ENCODE measurements at places on chromosomes 7 and 10. TPM values are rescaled to one million over a fixed set of nuclear protein-coding genes. Genes with fewer than 3 reads are reported as not detected.

The MUC3A gene
- not detected for total RNA-seq

The C7orf57 gene
- total RNA-seq, result 0.52 TPM

- H3K4me1 ChIP-seq, result no peaks in the 10 kb centered on the region
- no peak overlapping the region for H3K27ac ChIP-seq
- no peaks in the 10 kb centered on the region for H3K27me3 ChIP-seq
- H3K36me3 ChIP-seq, result no peaks in the 10 kb centered on the region
- H3K4me3 ChIP-seq, result no peak overlapping the region
- DNase-seq, result no peak
Observed at GRCh38 chr7:105719919-105720318, 138.6 kb upstream of the EFCAB10 start.

DNA sequence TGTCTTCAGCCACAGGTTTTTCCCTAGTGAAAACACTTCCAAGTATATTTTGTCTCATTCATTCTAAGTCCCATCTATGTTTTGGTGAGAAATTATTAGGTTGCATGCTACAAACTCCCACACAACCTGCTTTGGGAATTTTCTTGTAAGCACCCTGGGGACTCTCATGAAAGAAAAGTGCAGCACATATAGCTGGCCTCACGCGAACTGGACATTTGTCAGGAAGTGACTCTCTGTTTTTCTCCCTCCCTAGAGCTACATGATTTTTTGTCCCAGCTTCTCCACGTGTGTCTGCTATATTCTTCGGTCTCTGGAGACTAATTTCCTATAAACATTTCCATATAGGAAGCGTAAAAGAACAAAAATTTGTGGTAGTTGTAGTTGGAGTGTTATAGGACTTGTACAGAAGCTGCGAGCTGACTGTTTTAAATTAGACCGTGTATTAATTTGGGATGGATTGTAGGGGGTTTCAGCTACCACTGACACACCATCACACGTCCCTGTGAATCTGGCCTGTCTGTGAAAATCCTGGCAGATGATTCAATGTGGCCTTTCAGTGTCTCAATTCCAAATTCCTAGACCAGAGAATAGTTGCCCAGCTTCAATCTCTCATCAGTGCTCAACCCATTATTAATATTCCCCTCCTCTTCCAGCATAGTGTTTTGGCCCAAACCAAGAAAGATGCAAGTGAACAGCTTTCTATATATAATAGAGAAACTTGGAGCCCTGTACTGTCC is 40.2 kb downstream of the ARL4A start:
- H3K27ac ChIP-seq, result peak overlapping the region; percentile 13
- H3K36me3 ChIP-seq, result no peaks in the 10 kb centered on the region
- H3K4me1 ChIP-seq, result peaks cover 34% of the 10 kb centered on the region
- H3K4me3 ChIP-seq, result no peak overlapping the region
- no peak for DNase-seq

DNA sequence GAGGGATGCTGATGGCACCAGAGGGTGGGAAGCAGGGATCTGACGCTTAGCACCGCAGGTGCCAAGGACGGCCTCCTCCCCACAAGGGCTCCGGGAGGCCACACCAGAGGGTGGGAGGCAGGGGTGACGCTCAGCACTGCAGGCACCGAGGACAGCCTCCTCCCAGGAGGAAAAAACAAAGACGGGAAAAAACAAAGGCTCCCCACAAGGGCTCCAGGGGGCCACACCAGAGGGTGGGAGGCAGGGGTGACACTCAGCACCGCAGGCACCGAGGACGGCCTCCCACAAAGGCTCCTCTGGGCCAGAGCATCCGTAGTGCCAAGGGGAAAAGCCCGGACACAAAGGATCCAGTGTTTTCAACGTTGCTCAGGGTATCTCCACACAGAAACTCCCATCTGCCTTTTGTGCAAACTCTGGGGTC is 25.6 kb downstream of the DIP2C start:
- no peaks in the 10 kb centered on the region for H3K36me3 ChIP-seq
- H3K27me3 ChIP-seq, result no peaks in the 10 kb centered on the region
- no peak overlapping the region for H3K27ac ChIP-seq
- no peak overlapping the region for H3K4me3 ChIP-seq
- DNase-seq, result no peak
- no peaks in the 10 kb centered on the region for H3K4me1 ChIP-seq

GRCh38 chr10:93346694-93347093 is 135.4 kb downstream of the MYOF start:
- H3K4me3 ChIP-seq, result no peak overlapping the region
- H3K4me1 ChIP-seq, result no peaks in the 10 kb centered on the region
- no peak for DNase-seq
- H3K27me3 ChIP-seq, result no peaks in the 10 kb centered on the region
- peaks cover 98% of the 10 kb centered on the region for H3K36me3 ChIP-seq
- no peak overlapping the region for H3K27ac ChIP-seq
